CD4-positive, alpha-beta T cell treated with Interleukin-15 for 4 hours (primary cell): ENCODE measurements at places on chromosomes 11 and 22.
A peak's percentile ranks its signal among the peaks of the same experiment; 100 is the strongest.

- no peak for DNase-seq
These were observed 406.7 kb downstream of the LUZP2 start for GRCh38 chr11:24903555-24903954.

DNA sequence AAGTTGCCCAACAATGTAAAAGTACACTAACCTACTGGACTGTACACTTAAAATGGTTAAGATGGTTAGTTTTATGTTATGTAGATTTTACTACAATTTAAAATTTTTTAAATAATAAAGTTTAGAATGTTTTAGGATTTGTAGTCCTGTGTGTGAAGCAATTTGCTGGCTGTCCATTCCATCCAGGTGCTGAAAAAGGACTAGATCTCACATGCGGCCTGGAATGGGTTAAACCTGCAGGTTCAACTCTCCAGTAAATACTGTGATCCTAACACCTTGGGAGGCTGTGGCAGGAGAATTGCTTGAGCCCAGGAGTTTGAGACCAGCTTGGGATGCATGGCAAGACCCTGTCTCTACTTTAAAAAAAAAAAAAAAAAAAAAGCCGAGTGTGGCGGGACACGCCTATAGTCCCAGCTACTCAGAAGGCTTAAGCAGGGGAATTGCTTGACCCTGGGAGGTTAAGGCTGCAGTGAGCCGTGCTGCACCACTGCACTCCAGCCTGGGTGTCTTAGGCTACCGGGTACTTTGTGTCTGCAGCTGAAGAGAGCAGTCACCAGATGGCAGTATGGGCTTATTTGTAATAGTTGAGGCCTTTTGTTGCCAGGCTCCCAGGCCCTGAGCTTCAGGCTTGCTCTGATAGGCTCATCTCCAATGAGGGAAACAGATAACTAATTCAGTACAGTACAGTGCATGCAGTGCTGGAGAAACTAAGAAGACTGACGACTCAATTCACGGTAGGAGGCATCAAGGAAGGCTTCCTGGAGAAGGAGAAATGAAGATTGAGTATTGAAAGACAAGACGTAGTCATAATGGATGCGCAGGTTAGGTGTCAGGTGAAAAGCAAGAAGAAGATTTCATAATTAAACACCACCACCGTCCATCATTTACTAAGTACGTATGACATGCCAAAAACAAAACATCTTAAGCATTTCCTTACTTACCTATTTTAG is 64.7 kb upstream of the ASPHD2 start:
- peak; percentile 58 for DNase-seq

GRCh38 chr11:46345131-46345597 is 2.1 kb upstream of the DGKZ start:
- no peak for DNase-seq

- peak; percentile 19 for DNase-seq
These were observed 24.1 kb upstream of the CDC42EP2 start for GRCh38 chr11:65290448-65291165.

DNA sequence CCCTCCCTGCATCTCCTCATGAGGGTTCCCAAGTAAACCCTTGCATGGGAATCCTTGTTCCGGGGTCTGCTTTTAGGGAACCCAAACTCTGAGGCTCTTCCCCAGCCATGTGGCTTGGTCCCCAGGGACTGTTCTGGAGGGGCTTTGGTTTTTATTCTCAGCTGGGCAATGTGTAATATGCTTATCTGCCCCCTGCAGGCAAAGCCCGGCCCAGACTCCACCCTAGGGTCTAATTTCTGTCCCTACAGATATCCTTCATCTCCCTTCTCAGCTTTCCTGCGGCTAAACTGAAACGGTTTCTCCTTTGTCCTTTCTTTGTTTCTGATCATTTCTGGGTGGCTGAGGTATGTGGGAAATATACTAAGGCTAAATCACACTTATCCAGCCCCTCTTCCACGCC is 37.1 kb downstream of the TST start:
- DNase-seq = no peak

GRCh38 chr11:95996621-95997235 is 72.8 kb upstream of the MTMR2 start:
- no peak for DNase-seq

DNA sequence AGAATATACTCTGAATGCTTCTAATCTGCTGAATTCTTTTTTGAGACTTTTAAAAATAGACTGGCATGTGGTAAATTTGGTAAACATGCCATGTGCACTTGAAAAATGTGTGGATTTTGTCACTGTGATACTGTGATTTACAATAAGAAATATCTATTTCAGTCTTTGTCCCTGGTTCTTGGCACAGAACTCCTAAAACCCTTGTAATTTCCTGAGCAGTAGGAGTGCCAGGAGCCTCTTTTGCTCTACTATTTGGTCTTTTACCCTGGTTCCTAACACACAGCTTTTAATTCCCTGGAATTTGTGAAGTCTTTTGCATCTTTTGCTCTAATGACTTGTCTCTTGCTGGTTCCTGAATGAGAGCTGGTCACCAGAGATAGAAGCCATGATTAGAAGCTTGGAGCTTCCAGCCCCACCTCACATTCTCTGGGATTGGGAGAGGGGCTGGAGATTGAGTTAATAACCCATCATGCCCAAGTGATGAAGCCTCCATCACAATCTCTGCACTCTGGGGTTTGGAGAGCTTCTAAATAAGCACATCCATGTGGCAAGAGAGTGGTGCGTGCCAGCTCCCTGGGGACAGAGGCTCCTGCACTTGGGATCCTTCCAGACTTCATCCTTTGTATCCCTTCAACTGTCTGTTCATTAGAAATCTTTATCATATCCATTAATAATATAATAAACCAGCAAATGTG is 27.2 kb upstream of the SYT13 start:
- no peak for DNase-seq

- no peak for DNase-seq
These were observed 33.5 kb downstream of the MYO18B start for GRCh38 chr22:25775531-25775930.

DNA sequence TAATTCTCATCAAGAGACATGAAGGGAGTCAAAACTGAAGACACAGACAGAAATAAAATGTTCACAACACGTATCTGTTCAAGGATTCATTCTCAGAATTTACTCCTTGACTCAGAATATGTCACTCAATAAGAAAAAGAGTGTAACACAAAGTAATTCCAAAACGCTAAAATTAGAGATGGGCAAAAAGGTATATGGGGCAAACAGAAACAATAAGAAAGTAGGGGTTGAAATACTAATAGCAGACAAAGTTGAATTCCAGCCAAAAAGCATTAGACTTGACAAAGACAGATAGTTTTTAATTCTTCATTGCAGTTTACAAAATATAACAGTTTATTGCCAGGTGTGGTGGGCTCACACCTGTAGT is 26.7 kb downstream of the GNB1L start:
- DNase-seq = no peak

- DNase-seq = no peak
These were observed 40.2 kb downstream of the SWAP70 start for GRCh38 chr11:9704037-9704436.

- no peak for DNase-seq
These were observed 24.3 kb upstream of the PICK1 start for GRCh38 chr22:38032681-38033521.

GRCh38 chr11:125591649-125592304 is 875 bp upstream of the STT3A start:
- DNase-seq = peak; percentile 16

GRCh38 chr22:38424525-38425080 is 30.4 kb downstream of the KCNJ4 start:
- no peak for DNase-seq

DNA sequence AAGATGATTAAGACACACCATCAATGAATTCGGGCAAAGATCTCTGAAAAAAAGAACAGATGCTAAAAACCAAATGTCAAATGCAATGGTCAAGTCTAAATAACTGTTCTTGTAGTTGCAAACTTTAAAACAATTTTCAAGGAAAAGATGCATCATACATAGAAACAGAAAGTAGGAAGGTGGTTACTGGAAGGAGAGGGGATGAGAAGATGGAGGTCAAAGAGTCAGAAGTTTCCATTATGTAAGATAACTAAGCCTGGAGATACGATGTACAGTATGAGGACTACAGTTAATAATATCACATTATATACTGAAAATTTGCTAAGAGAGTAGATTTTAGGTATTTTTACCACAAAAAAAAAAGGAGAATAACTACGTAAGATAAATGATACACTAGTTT is 27.1 kb downstream of the CWF19L2 start:
- DNase-seq = no peak

DNA sequence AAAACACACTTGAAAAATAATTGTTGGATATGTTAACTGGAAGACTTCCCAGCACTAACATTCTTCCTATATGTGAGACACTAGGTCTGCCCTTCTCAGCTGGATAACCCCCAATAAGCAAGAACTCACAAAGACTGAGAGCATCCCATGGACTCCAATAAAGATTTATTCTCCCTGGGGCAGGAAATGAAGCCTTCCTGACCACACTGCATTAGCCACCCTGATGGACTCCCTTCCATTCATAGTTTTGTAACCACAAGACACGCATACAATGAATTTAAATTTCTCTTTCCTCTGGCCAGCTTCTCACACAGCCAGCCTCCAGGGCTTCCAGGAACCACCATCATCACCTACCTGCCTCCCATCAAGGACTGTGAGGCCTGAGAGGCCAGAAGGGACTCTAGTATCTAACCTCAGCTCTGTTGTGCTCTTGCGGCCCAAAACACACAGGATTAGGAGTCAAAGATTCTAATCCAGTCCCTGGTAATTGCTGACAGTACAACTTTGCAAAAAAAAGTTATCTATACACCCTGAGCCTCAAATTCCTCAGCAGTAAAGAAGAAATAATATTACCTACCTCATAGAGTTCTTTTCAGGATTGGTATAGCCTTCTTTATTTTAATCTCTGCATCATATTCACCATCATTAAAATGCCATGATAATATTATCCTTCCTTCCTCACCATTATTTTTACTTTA is 45.6 kb upstream of the GDPD4 start:
- no peak for DNase-seq

GRCh38 chr11:31986201-31986889 is 104.5 kb upstream of the RCN1 start:
- DNase-seq = no peak

GRCh38 chr11:62082292-62082657 is 41.5 kb upstream of the INCENP start:
- no peak for DNase-seq

GRCh38 chr11:45560913-45561281 is 104.5 kb downstream of the CHST1 start:
- no peak for DNase-seq

DNA sequence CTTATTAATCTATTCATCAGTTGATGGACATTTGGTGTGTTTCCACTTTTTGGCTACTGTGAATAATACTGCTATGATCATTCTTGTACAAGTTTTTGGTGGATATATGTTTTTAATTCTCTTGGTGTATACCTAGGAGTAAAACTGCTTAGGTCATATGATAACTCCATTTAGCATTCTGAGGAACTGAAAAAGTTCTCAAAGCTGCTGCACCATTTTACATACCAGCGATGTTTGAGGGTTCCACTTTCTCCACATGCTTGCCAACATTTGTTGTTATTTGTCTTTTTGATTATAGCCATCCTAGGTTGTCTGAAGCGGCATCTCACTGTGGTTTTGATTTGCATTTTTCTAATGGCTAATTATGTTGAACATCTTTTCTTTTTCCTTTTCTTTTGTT is 4.1 kb upstream of the ACER3 start:
- DNase-seq = no peak

- no peak for DNase-seq
These were observed at the start of gene FAM83F for GRCh38 chr22:39994566-39995392. TSS of gene FAM83F (plus strand) at chr22:39994954. CDS start at chr22:39995043, 89 bp downstream.

- DNase-seq = no peak
These were observed 27.7 kb downstream of the FADS3 start for GRCh38 chr11:61863548-61864081.
